ENCODE measurements at places on chromosomes 5 and 9.
A peak's percentile ranks its signal among the peaks of the same experiment; 100 is the strongest.

DNA sequence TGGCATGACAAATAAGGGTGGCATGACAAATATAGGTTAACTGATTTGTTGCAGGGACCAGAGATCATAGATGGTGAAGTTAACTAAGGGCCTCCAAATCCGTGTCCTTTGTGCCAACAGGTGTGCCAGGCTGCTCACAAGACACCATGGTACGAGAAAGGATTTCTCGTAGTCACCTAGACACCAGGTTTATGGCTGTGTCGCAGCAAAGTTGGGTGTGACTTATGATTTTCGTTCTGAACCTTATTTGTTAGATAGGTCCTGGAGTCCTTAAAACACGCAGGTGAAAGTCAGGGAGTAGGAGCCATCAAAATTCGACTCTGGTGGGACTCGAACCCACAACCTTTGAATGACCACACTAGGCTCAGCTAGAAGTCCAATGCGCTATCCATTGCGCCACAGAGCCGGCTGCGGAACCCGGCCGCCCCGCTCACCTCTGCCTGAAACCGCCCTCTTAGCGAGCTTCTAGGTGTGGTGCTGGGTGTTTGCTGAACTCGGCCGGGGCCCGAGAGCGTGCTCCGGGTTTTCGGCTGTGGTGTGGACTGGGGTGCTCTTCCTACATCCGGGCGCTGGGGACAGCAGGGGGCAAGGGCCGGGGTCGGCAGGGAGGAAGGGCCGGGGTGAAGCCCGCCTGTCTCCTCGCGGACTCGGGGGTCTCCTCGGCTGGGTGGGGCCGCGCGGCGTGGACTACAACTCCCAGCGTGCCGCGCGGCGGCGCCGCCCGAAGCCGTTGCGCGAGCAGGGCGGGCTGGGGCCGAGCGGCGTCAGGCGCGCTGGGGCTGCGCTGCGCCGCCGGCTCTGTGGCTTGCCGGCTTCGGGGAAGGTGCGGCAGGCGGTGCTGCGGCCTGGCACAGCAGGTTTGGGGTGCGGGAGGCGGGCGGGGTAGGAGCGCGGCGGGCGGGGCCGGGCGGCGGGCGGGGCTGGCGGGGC, at the start of gene SLC27A4:
Gene SLC27A4 (plus strand): TSS at position 767 of the 930 bp plus-strand sequence. CDS start 2,606 bp downstream, outside the sequence.
- peak; percentile 88 for DNase-seq

DNA sequence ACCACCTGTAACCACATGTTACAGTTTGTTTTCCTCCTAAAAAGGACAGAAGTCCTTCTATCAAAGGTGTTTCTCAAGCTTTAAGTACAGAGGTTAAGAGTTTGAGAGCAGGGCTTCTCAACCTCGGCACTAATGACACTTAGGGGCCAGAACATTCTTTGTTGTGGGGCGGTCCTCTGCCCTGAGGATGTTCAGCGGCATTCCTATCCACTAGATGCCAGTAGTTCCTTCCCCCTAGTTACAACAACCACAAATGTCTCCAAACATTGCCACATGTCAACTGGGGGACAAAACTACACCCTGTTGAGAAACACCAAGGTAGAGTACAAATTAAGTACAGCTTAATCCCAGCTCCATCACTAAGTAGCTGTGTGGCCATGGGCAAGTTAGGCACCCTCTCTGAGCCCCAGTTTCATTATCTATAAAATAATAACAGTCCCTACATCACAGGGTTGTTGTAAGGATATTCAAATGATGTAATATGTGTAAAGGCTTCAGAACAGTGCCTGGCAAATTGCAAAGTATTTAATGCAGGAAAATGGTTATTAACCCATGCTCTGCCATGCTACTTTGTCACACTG, 44.6 kb downstream of the PIP5K1B start:
- no peak for DNase-seq

DNA sequence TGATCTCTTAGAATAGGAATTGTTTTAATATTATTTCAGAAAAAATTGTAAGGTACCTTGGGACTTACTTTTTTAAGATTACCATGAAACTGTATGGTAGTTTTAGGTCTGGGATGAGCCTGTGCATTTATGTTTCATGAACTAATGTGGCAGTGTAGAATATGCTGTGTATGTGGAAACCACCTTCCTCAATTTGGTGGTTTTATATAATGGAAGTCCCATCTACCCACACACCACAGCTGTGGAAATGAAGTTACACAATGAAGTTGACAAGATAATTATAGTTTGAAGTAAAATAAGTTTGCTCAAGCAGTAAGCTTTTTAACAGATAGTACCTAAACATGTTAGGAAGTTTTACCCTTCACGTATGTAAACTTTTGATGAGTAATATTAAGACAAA, 24.4 kb downstream of the WDR36 start:
- no peak for DNase-seq

GRCh38 chr9:133589454-133590227, 19.5 kb downstream of the FAM163B start:
- DNase-seq: no peak

- peak; percentile 100 for DNase-seq
Observed at GRCh38 chr9:100098887-100099721, at the start of the genes ERP44 and INVS. TSS of gene ERP44 (minus strand) at chr9:100099000. CDS start at chr9:100098840, 160 bp downstream. TSS of gene INVS (plus strand) at chr9:100099243. CDS start at chr9:100104522, 5,279 bp downstream.

- no peak for DNase-seq
Observed at GRCh38 chr9:27714388-27714787, 141.1 kb upstream of the C9orf72 start.

DNA sequence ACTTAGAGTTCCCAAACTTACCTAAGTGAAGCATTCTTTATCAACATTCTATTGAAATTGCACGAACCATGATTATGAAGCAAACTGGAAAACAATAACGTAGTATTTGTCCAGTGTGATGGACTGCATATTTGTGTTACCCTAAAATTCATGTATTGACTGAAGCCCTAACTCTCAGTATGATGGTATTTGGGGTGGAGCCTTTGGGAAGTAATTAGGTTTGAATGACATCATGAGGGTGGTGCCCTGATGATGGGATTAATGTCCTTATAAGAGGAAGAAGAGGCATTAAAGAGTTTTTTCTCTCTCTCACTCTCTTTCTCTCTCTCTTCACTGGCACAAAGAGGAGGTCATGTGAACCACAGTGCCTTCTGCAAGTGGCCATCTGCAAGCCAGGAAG, 365.4 kb upstream of the PTGER4 start:
- DNase-seq: no peak

- no peak for DNase-seq
Observed at GRCh38 chr5:67416133-67416937, 219.7 kb upstream of the CD180 start.

GRCh38 chr5:180213256-180213600, 4.2 kb upstream of the RASGEF1C start:
- no peak for DNase-seq

DNA sequence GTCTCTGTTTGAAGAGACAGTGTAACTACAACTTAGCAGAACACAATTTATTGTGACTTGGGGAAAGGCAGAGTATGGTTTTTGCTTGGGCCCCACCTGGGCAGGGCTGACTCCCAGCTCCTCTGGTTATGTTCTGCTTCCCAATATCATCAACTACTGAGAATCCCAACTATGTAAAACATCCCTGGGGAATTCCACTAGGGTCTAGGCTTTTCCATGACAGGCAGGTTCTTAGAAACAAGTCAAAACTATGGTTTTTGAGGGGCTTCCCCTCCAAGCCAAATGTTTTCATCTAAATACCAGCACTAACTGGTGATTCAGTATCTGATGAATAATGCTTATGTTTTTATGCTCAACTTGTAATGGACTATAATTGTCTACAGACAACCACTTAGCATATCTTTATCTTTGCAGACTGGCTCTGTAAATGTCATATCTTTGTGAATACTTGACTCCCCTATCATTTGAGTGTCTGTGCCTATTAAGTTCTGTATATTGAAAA, 409.5 kb downstream of the PDE4D start:
- no peak for DNase-seq

DNA sequence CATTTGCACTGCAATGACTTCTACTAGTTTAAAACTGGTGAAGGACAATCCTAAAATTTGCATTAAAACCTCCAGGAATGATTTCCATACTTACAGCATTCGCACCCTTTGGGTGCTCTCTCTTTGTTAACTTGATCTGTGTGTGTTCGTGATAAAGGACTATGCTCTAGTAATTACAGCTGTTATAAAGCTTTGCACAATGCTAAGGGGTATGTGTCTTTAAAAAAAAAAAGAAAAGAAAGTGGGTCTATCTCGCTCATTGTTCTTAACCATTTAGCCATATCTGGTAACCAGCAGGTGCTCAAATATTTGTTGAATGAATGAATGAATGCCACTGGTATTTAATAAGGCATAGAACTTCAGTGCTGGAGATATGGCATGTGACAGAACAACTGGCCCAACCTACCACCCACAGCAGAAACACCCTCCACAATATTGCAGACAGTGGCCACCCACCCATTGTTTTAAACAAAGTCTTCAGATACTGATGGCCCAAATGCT, 8.7 kb downstream of the TRIM36 start:
- DNase-seq: no peak

- DNase-seq: no peak
Observed at GRCh38 chr5:54066433-54066832, 243.9 kb downstream of the ARL15 start.

GRCh38 chr5:13328316-13328715, 616.2 kb downstream of the DNAH5 start:
- no peak for DNase-seq

GRCh38 chr5:15233566-15233965, 266.4 kb upstream of the FBXL7 start:
- DNase-seq: no peak

- DNase-seq: no peak
Observed at GRCh38 chr5:71452876-71453275, 2.6 kb upstream of the BDP1 start.

- DNase-seq: no peak
Observed at GRCh38 chr5:142287096-142287972, 37.5 kb downstream of the SPRY4 start.

GRCh38 chr5:138884094-138884493, 9.0 kb upstream of the LRRTM2 start:
- DNase-seq: no peak

- no peak for DNase-seq
Observed at GRCh38 chr9:126902210-126902609, 12.4 kb upstream of the RALGPS1 start.

- peak; percentile 26 for DNase-seq
Observed at GRCh38 chr9:134559013-134559412, 82.6 kb upstream of the COL5A1 start.

- DNase-seq: no peak
Observed at GRCh38 chr5:95715799-95716461, 15.2 kb upstream of the RHOBTB3 start.

- DNase-seq: no peak
Observed at GRCh38 chr5:43367909-43368669, 44.1 kb downstream of the CCL28 start.

DNA sequence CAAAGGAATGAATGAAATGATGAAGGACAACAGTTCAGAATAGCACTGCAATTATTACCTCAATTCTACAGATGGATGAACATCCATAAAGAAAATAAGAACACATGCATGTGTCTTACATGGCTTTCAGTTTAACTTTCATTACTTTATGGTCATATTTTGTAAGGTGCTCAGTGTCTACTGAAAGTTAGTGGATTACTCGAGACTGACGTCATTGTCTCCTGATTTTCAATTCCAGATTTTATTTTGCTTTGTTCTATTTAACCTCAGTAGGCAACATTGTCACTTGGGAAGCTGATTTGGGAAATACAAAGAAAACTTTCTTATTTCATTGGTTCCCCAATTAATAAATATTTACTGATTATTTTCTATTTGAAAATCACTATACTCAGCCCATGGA, 363.7 kb downstream of the CHSY3 start:
- DNase-seq: no peak

DNA sequence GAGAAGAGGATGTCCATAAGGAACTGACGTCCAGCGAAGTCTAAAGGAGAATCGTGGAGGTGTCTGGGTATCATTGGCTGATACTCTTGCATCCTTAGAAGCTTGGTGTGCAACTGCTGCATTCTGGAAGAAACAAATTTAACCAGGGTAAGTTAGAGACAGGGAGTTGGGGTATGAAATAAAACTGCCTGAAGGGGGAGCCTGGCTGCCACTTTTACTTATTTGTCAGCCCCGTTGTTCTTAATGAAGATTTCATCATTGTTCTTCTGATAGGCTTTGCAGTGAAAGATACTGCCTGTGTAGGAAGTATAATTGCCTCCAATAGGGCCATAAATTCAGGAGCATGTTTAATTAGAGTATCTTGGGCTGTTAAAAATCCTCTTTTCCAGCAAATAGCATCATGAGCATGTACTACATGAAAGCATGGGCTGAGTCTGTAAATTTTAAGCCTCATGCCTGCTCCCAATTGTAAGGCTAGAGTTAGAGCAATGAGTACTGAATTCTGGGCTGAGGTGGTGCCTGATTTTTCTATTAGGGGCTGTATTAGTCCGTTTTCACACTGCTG, 1264.5 kb upstream of the ACO1 start:
- no peak for DNase-seq

DNA sequence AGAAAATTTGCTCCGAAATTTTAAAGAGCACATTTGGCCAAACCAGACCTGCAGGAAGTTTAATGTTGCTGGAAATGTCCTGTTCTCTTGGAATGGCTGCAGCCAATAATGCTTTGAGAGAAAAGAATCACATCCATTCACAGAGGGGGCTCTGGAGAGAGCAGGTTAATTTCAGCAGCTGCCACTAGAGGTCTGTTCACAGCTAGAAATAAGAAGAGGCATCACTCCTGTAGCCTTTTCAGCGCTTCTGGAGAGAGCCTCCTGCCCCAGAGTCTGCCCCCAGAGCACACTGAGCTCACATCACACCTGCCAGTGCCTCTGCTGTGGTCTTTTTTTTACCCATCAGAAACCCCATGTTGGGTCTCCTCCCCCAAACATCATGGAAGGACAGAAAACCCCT, 124.8 kb upstream of the RAD23B start:
- DNase-seq: no peak

- DNase-seq: no peak
Observed at GRCh38 chr9:108565651-108566378, 290.0 kb downstream of the ACTL7B start.

- DNase-seq: no peak
Observed at GRCh38 chr5:117488976-117489500, 914.4 kb upstream of the SEMA6A start.

DNA sequence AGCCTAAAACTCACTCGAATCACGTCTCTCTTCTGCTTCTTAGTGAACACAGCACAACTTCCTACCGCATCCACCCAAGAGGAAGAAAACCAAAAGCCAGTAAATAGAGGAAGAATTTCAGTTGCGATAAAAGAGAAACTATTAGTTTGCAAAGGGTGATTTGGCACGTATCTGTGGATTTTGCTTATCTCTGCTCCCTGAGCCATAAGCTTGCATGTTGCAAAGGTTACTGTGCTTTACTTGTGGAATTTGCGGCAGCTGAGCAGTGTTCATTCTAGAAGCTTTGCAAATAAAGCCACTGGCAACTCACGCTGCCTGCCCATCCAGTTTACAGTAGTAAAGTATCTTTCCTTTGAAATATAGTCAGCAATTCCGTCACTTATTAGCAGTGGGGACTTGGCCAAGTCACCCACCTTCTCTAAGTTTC, 149.0 kb upstream of the PCA3 start:
- DNase-seq: no peak

GRCh38 chr5:160899735-160900134, 47.7 kb upstream of the ATP10B start:
- DNase-seq: no peak
